ENCODE measurements at places on chromosomes 2 and 18.
A peak's percentile ranks its signal among the peaks of the same experiment; 100 is the strongest.

- no peak for DNase-seq
These were observed 23.9 kb downstream of the MYO3B start for GRCh38 chr2:170201734-170202393.

DNA sequence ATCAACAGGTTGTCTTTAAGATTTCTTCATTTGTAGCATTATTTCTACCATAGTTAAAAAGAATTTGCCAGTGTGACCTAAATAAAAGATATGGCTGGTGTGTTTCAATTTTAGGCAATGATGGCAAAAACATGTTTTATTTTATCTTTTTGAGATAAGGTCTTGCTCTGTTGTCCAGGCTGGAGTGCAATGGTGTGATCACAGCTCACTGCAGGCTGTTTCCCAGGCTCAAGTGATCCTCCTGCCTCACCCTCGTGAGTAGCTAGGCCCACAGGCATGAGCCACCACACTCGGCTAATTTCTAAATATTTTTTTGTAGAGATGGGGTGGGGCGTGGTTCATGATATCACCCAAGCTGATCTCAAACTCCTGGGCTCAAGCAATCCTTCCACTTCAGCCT lies 47.0 kb upstream of the COBLL1 start:
- DNase-seq: no peak

GRCh38 chr2:96116879-96117533 lies 635 bp upstream of the ADRA2B start:
- DNase-seq: peak; percentile 34

DNA sequence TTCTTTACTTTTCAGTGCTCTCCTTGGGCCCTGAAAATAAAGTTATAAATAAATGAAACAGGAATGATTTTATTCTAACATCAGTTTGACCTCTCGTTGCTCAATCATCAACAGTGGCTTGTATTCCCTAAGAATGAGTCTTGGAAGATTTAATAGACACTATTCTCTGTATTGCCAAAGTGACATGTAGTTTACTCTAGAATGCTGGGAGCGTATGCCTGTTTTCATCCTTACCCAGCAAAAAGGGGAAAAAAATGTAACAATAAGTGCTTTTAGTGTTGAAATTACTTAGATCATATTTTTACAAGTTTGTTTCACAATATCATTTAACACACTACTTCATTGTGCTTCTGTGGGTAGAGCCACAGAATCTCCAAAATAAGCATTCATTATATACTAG lies 240.6 kb upstream of the CWC22 start:
- DNase-seq: no peak

DNA sequence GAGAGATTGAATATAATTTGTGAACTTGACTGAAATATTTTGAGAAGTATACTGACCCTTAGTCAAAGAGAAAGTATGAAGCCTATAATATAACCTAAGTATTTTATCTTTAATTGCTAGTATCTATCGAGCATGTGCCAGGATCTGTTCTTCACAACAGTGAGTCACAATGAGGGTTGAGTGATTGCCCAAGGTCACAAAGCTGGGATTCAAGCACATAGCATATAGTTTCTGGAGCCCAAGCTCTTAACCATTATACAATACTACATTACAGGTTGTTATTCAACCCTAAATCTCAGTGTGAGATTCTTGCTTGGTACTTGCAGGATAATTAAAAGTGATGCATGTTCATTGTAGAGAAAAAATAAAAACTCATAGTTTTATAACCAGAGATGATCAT lies 97.2 kb downstream of the RAB3GAP1 start:
- no peak for DNase-seq

DNA sequence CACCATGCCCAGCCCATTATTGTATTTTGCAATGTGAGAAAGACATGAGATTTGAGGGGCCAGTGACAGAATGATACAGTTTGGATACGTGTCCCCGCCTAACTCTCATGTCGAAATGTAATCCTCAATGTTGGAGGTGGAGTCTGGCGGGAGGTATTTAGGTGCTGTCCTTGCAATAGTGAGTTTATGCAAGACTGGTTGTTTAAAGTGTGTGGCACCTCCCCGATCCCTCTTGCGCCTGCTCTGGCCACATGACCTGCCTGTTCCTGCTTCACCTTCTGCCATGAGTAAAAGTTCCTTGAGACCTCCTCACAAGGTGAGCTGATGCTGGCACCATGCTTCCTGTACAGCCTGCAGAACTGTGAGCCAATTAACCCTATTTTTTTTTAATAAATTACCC lies 16.6 kb downstream of the CNDP1 start:
- DNase-seq: no peak

- DNase-seq: no peak
These were observed at the start of gene ANTXR1 for GRCh38 chr2:69013142-69013839. ANTXR1 (plus strand) TSS chr2:69013179; CDS start chr2:69013500, 321 bp downstream.

GRCh38 chr18:59993560-59993959 lies 93.8 kb downstream of the PMAIP1 start:
- DNase-seq: no peak

DNA sequence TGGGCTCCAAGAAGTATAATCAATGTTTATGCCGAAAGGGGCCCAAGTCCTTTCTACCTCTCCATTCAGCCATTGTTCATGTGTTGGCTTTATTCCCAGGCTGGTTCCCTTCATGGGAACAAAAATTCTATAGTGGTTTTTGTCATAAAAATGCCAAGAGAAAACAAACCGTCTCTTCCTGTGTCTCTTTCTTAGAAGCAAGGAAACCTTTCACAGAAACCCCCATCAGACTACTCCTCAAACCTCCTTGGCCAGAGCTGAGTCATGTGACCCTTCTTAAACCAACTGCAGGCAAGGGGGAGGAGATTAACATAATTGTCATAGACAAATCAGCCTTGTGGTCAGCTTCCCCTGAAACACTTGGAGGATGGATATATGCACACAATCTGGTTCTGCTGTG lies 75.1 kb upstream of the TANK start:
- no peak for DNase-seq

GRCh38 chr2:189393440-189394111 lies 47.7 kb upstream of the WDR75 start:
- DNase-seq: no peak

GRCh38 chr18:59689756-59690155 lies 7.5 kb downstream of the CCBE1 start:
- DNase-seq: no peak

- no peak for DNase-seq
These were observed 608.7 kb upstream of the REG3G start for GRCh38 chr2:78416625-78417300.

DNA sequence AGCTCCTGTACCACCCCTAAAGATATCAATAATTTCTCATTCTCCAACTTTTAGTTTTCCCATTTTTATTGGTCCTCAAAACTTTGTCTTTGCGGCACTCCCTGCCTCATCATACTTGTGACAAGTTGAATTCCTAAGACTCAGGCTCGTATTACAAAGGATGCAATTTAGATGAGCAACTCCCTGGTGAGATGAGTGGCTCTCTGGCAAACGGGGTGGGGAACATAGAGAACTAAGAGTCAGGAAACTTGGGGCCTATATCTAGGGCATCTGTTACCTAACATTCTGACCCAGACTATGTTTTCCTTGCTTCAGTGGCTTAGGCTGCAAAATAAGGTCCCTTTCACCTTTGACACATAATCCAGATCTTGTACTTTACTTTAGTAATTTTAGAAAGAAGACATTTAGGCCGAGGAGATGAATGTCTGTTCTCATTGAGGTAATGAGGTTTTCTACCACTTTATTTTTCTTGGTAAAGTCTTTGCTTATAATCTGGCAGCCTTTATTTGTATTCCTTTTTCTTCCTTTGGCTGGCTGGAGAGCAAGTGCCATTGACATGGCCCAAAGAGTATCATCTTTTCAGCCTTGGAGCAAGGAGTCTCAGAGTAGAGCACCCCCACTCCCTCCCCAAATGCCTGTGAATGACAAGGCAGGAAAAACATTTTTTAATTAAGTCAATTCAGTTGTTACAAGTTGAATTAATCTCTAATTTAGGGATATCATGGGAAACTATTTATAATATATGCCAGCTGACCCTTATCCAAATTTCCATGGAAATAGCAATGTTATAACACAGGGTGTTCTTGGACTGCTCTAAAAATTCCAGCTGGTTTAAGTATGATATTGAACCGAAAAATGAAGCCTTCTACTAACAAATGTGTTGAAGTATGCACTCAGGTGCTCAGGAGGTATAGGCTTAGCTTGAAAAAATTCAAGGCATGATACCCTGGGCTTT lies 15.2 kb downstream of the TSPYL6 start:
- no peak for DNase-seq

DNA sequence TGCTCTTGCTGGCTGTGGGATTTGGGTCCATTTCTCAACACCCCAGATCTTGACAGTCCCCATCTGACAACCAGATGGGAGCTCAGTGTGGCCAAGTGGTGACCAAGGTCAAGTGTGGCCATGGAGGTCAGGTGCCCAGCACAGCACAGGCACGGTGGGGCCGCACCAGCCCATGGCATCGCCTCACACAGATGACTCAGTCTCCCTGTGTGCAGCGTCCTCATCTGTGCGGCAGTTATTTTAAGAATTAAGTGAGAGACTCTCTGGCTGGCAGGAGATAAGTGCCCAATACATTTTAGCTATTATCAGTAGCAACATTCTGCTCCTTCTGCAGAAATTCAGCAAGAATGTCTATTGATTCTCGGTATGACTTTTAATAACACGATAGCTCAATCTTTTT lies 167.2 kb downstream of the DDX1 start:
- DNase-seq: no peak

DNA sequence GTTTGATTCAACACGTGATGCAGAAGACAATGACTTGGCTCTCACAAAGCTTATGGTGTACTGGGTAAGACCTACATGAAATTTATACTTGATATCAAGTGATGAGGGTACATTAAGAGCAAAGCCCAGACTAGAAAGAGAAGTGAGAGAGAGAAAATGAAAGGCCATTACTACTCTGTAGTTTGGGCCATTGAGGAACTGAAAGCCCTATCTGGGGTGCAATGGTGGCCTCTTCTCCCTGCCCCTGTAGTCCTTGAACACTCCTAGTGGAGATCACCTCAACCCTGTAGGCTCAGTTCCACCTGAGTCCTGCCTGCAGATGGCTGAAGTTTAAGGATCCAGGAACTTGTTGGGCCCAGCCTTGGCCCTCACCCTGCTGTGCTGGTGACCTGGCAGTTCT lies 569.8 kb upstream of the MEX3C start:
- DNase-seq: no peak

DNA sequence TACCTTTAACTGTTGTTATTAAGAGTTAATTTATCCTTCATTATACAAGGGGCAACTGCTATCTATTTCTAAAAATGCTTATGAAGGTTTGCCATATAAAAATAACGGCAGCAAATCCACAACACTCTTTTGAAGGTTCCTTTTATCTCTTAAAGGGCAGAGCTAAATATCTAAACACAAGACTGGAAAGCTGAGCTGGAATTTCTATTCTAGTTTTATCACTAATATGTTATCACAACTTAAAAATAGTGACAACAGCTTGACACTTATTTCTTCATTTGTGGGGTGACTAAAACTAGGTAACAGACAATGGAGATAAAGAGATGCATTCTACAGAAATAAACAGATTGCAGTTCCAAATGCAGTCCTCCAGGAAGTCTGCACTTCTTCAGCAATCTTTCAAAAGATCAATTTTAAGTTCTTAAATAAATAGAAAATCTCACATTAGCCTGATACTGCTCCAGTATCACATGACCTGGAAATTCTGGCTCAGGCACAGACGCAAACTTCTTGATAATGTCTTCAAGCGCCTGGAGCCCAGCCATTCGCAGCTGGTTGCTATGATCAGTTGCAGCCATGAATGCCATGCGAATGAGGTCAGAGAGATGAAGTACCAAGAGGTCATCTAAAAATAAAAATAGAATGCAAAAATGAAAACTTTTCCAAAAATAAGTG lies 54.0 kb upstream of the STRN start:
- DNase-seq: no peak

GRCh38 chr18:66813138-66813537 lies 209.2 kb upstream of the CDH19 start:
- no peak for DNase-seq

DNA sequence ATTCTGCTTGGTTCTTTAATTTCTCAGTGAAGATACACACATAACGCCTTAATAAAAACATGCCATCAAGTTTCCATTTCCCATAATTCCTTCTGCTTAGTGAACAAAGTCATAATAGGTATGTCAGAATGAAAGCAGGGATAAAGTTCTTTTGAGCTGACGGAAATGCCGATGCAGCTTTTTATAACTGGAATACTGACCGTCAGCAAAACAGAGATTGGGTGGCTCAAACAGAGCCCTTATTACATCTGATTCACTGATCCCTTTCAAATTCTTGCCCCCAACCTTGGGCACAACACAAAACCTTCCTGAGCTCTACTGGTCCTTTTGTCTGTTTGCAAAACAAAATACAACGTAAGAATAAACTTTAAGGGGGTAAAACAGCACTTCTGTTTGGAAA lies 140.4 kb downstream of the CDH2 start:
- DNase-seq: no peak

DNA sequence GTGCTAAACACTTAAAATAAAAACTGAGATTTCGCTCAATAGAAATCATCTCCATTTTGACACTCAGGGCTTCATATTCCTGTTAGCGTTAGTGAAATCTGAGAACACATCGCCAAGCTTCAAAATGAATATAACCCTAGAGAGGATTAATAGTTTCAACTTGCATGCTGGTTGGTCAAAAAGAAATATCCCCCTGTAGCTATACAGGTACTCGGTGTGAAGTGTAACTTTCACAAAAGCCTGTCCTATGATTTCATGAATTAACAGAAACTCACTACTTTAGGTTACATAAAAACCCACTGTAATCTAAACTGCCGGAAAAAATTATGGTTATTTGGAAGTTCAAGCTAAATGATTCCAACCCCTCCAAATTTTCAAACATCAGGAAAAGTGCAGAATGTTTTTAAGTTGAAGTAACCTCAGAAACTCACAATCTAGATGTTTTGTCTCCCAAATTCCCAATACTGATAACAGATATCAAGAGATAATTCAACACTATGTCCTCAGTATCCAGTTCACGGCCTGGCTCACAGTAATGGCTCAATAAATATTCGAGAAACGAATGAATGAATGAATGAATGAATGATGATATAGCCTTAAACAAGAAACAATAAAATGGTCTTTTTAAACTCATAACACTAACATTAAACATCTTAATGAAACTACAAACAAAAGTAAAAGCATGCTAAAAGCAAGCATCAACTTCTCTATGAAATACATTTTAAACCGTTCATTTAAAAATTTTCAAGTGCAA lies 2.5 kb downstream of the TLK1 start:
- DNase-seq: no peak

DNA sequence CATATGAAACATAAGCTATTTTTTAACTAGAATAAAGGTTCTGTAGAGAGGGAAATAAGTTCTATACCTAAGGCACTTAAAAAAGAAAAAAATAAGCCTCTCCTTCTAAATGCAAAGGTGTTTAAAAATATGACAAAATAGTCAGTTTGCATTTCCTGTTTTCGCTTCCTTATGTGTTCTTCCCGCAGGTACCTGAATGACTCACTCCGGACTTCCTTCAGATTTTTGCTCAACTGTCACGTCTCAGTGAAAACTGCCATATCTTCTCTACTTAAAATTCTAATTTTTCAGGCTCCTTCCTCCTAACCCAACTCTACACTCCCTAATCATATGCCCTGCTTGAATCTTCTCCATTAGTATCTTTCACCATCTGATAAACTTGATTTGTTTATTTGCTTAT lies 1333.1 kb downstream of the LRP1B start:
- no peak for DNase-seq

GRCh38 chr18:58522132-58522531 lies 106.8 kb downstream of the ALPK2 start:
- DNase-seq: no peak

GRCh38 chr2:77018219-77018618 lies 504.0 kb downstream of the LRRTM4 start:
- no peak for DNase-seq

- no peak for DNase-seq
These were observed 47.1 kb upstream of the UBE2E3 start for GRCh38 chr2:180933332-180933731.

Data from effector CD8-positive, alpha-beta T cell (primary cell).